Midbrain (tissue), 1 donor: ENCODE measurements at places on chromosomes 6 and 20.

GRCh38 chr20:31922181-31922580 is 29.7 kb downstream of the PDRG1 start:
- no peak for DNase-seq

GRCh38 chr6:19705606-19706005 is 131.6 kb upstream of the ID4 start:
- no peak for DNase-seq

DNA sequence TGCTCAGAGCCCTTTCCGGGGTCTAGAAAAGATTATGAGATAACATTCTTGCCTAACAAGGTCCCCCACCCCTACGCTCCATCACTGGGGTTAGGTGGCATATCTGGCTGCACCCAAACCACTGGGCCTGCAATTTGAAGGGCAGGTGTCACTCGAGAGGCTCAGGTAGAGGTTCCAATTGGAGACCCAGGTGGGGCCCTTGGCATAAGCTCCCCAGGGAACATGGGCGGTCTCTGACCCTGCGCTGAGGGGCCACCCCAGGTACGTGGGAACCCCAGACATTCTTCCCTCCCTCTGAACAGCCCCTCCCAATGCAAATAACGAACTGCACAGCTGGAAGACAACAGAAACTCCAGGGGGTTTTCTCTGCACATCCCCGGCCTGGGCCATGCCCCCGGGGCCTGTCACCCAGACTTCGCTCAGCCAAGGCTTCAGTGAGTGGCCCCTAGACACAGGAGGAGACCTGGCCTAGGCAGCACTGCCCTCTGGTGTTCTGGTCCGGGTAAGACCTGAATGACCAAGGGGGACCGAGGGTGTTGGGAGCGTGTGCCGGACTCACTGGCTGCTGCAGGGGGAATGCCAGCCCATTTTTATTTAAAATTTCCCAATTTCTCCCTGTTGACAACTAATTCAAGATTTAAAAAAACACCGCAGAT is 47.5 kb downstream of the DSTN start:
- DNase-seq, result peak; percentile 60

DNA sequence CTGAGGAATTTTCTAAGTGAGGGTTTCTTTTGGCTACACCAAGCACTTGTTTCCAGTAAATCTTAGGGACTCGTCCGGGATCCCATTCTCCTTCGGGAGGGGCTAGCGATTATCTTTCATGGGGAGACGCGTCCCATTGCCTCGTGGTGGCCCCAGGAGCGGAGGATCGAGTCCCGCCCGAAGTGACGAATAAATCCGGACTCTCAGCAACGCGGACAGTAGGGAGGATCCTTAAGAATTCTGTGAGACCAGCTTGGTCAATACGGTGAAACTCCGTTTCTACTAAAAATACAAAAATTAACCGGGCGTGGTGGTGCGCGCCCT is 69.1 kb upstream of the PRSS16 start:
- DNase-seq, result no peak

GRCh38 chr6:83597051-83597450 is 84.7 kb downstream of the PRSS35 start:
- DNase-seq, result no peak

GRCh38 chr6:142275236-142276006 is 26.4 kb upstream of the ADGRG6 start:
- DNase-seq, result no peak

- no peak for DNase-seq
These were observed 223.5 kb upstream of the MARCKS start for GRCh38 chr6:113633638-113634037.

DNA sequence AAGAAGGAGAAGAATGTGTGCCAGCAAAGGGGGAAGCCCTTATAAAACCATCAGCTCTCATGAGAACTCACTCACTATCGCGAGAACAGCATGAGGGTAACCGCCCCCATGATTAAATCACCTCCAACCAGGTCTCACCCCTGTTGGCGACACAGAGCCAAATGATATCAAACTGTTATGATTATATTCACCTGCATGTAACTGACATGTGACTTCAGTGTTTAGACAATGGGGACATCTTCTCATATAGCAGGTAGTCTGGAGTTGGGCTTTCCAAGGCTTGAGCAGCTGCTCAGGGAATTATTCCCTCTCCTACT is 115.2 kb downstream of the SASH1 start:
- no peak for DNase-seq

- no peak for DNase-seq
These were observed 19.6 kb upstream of the SERPINB1 start for GRCh38 chr6:2861060-2861821.

DNA sequence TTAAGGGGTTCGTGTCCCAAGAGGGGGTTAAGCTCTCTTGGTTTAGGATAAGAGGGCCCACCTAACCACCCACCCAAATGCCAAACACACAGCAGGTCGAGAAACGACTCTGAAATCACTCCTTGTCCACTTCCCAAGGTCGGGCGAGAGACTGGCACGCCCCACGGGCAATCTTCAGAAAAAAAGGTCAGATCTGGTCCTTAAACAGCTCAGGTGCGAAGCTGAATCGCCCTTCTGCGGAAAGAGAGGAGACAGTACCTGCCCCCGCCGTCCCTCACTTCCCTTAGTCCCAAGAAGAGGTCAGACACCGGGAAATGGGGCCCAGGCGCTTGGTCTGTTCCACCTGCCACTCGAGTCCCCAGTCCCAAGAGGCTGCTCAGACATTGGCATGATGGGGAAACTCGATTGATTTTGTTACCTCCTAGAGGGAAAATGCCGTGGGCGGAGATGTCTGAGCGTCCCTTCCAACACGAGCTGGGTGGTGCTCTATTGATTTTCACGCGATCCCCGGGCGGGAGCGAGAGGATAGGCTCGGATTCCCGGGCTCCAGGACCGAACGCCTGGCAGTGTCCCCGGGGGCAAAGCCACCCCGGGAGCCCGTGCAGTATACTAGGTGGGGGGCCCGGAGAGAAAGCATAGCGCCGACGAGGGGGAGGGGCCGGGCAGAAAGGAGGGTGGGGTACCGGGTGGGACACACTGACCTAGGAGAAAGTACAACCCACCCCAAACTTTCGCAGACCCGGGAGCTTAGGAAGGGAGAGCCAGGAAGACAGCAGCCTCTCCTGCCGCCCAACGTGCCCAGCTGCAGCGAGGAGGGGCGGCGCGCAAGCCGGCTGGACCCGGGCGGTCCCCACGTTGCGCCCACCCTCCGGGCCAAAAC is 1.1 kb upstream of the SAMD5 start:
- no peak for DNase-seq

DNA sequence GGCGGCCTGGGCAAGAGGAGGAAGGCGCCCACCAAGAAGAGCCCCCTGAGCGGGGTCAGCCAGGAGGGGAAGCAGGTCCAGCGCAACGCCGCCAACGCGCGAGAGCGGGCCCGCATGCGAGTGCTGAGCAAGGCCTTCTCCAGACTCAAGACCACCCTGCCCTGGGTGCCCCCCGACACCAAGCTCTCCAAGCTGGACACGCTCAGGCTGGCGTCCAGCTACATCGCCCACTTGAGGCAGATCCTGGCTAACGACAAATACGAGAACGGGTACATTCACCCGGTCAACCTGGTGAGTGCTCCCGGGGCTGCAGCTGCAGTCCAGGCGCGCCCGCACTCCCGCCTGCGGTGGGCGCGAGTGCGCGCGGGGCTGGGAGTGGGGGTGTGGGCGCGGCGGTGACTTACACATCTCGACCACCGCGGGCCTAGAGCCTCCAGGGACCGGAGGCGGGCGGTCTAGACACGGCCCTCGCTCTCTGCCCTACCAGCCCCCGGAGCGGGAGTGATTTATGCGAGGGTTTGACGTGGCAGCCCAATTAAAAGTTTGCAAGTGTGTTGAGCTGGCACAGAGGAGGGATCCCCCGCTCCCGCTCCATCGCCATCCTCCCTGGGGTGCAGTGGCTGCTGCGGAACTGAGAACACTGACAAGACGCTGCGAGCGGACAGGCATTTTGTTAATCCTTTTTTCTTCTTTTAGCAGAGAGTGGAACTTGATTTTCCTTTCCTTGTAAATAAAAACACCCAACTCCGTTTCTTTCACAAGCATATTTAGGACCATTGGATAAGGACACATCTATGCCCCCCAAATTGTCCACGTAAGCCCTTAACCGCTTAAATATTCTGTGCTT is 867 bp downstream of the TCF21 start:
- DNase-seq, result no peak

- DNase-seq, result no peak
These were observed 9.7 kb upstream of the THBS2 start for GRCh38 chr6:169263374-169263773.

DNA sequence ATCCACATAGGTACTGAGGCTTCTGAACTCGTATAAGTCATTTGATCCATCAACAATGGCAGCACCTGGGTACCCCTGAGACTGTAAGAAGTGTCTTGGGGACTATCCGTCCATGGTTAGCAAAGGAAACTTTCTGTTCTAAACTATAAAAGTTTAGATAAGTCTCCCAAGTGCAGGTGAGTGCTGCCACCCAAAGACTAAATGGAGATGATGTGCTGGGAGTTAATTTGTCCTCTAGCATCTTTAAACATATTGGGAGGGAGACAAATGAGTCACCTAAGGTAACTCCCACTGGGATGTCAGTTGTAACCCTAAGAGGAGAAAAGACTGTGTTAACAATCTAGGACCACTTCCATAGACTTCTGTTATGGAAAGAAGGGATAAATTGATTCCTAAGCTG is 6.2 kb downstream of the BEND6 start:
- no peak for DNase-seq

DNA sequence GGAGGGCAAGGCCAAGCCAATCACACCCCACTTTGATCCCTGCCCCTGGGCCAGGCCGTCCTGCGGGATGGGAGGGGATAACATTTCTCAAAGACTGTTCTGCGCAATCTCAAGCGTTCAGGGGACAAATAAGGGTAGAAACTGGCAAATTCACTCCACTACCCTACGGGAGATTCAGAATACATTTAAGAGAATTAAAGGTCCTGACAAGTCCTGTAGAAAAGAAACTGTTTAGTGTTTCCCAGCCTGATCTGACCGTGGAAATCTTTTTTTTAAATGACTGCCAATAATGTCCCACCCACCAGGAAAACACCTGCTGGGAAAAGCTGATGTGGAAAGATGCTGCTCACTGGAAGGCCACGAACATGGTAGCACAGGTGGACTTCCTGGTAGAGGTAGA is 140.6 kb upstream of the RNF24 start:
- no peak for DNase-seq

GRCh38 chr20:52217689-52218395 is 26.3 kb upstream of the ZFP64 start:
- DNase-seq, result no peak

- DNase-seq, result no peak
These were observed 14.0 kb downstream of the DCBLD1 start for GRCh38 chr6:117496383-117496990.

- DNase-seq, result no peak
These were observed 100.7 kb downstream of the FOXO3 start for GRCh38 chr6:108661430-108661829.

DNA sequence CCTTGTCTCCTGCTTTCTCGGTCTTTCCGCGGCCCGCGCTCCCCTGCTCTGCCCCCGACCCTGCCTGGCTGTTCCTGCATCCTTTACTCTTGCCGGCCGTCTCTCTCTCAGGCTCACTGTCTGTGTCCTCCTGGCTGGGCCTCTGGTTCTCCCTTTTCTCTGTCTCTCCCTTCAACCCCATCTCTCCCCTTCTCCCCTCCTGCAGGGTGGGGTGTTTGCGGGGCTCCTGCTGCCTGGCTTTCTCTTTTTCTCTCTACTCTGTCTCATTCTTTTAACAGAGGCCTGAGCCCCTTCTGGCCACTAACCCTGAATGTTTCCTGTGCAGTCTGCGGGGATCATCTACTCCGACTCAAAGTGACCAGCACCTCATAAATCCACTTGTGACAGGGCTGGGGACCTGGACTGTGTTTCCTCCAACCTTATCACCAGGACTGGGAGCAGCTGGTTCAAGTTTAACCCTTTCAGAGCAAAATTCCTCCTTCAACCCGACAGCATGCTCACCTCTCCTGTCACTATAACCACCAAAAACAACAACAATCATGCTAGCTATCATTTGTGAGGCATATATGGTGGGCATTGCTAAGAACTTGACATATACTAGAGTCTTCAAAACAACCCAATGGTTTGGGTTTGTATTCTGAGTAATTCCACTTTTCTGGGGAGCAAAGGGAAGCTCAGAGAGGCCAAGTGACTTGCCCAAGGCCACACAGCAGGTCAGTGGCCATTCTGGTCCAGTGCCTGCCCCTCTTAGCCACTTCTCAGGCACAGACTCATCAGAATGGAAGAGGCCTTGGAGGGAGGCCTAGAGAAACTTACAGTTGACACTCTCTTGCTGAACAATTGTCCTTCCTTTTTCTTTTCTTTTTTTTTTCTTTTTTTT is 811 bp upstream of the RSPO4 start:
- DNase-seq, result no peak

DNA sequence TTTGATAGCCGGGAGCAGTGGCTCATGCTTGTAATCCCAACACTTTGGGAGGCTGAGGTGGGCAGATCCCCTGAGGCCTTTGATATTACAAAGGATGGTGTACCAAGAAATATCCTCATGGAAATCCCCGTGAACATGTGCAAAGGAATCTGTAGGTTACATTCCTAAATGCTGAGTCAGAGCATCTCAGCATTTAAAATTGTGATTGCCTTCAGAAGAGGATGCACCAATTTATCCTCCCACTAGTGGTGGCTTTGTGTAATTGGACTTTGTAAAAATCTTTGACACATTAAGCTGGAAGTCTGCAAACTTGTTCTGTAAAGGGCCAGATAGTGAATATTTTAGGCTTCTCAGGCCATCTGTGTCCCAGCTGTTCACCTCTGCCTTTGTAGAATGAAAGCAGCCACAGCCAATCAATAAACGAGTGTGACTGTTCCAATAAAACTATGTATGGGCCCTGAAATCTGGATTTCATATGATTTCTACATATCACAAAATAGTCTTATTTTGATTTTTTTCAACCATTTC is 11.8 kb downstream of the TMEM14B start:
- DNase-seq, result peak; percentile 20

- no peak for DNase-seq
These were observed 407.1 kb downstream of the GRIK2 start for GRCh38 chr6:101800598-101800997.

- peak; percentile 86 for DNase-seq
These were observed 92.7 kb upstream of the SIRPA start for GRCh38 chr20:1802385-1803060.

- no peak for DNase-seq
These were observed 493.1 kb upstream of the FLRT3 start for GRCh38 chr20:14830466-14830865.

GRCh38 chr6:103122766-103123601 is 1729.5 kb downstream of the GRIK2 start:
- peak; percentile 19 for DNase-seq

GRCh38 chr20:8000796-8001195 is 18.8 kb downstream of the TMX4 start:
- DNase-seq, result no peak

- DNase-seq, result no peak
These were observed 17.6 kb upstream of the SRC start for GRCh38 chr20:37328149-37328945.

- no peak for DNase-seq
These were observed 427.4 kb downstream of the UTRN start for GRCh38 chr6:144712541-144712940.

DNA sequence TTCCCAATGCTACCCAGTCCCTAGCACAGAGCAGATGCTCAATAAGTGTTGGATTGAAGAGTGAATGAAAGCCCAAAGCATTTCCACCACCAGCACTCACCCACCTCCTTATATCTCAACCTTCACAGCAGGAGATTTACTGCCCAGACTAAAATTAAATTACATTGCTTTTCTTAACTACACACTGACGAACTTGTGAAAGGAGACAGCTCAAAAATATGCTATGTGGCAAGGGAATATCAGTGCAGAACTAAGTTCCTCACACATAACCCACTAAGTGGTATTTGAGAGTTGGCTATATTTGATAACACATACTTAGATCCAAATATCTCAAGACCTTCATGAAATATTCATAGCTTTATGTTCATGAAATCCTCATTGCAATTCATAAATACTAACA is 137.7 kb downstream of the FRK start:
- no peak for DNase-seq
